Stimulated activated CD4-positive, alpha-beta T cell treated with anti-CD3 and anti-CD28 coated beads, Interleukin-4, amount 100 ng/mL, for 48 hours (primary cell): ENCODE measurements at places on chromosomes 1 and 21.

DNA sequence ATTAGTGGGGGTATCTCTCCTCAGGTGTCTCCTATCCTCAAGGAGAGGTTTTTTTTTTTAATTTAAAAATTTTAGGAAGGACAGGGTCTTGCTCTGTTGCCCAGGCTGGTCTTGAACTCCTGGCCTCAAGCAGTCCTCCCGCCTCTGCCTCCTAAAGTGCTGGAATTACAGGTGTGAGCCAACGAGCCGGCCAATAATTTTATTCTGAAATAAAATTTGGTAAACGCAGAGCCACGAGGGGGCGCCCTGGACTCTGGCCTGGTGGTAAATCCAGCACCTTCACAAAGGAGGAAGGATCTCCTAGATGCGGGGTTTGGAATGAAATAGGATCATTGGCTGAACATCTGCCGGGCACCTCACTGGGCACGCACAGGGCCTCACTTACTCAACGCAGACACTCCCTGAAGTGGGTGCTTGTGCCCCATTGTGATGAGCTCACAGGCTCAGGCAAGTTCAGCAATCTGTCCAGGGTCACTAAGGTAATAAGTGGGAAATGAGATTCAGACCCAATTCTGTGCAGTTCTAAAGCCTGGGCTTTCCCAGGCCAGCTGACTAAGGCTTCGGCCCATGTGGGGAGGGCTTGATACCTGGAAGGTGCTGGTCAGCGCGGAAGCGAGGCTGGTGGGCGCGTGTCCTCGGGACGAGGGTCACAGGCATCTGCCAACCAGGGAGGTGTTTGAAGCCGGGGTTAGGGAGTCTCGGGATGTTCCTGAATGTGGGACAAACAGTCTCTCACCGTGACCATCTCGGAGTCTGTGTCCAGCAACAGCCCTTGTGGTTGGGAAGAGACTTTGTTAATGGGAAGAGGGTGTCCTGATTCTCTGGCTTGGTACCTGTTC, 32.7 kb upstream of the ETV3 start:
- DNase-seq, result peak; percentile 56

DNA sequence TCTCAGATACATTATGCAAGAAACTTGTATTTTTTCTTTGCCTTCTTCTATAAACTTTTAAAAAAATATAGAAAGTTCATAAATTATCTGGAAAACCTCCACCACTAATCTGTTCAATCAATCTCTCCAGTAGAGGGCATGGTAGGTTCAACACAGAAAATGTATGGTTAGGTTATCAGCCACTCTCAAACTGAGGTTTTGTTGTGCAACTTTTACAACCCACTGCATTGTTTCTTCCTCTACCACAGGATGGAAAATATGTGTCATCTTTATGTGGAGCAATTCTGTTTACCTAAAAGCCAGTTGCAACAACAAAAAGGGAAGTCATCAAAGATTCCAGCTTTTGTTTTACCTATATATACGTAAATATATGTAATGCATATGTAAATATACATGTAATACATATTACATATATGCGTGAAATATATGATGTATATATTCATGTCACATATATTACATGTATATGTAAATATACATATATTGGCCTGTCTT, 3.0 kb upstream of the RGS2 start:
- DNase-seq, result no peak

GRCh38 chr1:8031176-8031785, 5.2 kb upstream of the ERRFI1 start:
- DNase-seq, result no peak

DNA sequence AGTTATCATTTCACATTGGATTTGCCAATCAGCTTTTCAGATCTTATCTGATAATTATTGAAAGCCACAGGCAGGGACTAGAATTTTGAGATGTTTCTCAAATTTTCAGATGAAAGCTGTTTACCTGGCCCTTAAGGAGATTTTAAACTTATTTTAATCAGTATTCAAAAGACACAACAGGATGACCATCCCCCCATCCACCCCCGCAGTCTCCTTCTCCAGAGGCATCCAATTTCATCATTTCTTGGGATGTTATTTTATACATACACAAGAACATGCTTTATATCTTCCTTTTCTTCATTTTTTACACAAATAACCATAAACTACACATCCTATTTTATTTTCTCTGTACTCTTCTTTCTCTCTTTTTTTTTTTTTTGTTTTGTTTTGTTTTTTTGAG, 470.9 kb downstream of the SMYD3 start:
- DNase-seq, result no peak

GRCh38 chr1:22105611-22106207, 37.2 kb downstream of the WNT4 start:
- DNase-seq, result no peak

DNA sequence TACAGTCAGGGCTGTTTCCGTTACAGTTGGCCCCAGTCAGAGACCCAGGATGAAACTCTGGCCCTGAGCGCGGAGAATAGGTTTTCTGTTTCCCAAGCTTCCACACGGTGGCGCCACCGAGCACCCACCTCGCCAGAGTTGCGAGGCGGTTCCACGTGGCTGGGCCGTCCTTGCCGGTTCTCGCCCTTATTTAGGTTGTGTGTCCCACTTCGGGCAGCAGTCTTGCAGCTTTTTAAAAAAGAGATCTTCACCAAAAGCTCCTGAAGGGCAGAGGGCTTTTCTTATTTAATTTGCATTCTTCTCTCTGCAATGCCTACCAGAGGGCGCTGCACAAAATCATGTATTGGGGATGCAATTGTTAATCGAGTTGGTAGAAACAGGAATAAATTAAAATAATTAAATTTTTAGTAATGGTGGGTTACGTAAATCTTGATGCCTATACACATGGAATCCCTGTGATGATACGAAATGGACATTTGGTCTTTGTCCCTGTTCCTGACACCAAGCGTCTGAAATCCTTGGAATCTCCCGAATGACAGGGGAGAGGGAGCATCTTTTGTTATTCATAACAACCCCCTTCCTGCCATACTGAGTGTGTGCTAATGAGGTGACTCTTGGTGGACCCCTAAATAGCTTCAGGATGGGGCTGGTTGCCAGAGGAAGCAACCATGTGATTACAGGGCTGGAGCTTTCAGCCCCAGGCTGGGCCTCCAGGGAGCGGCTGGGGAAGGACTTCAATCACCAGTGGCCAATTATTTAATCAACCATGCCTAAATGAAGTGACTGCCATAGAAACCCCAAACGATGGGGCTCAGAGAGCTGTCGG, 5.6 kb upstream of the S100A7 start:
- DNase-seq, result peak; percentile 68

- DNase-seq, result no peak
Observed at GRCh38 chr1:162617513-162617912, 14.8 kb upstream of the DDR2 start.

DNA sequence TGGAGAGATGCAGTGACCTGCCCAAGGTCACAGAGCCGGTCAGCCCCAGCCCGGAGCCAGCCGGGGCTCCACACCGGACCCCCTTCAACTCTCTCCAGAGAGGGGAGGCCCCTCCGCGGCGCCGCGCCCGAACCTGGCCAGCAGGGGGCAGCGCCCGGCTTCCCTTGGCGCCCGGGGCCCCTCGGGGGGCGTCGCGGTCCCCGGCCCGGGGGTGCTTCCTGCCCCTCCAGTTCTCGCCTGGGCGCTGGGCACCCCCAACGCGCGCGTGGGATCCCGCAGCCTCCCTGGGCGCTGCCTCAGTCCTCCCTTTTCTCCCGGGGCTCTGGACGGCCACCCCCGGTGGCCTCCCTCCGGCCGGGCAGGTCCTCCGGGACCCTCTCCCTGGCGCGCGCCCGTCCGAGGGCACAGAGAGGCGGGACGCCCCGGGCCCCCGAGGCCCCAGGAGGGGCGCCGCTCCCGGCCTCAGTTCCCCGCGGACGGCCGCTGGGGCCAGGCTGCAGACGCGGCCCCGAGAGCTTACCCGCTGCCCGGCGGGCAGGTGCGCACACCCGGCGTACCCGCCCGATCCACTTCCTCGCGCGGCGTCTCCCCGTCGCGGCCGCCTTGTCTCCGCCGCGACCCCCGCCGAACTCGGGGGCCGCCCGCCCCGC, 406 bp downstream of the HTR1D start:
- DNase-seq, result peak; percentile 39

DNA sequence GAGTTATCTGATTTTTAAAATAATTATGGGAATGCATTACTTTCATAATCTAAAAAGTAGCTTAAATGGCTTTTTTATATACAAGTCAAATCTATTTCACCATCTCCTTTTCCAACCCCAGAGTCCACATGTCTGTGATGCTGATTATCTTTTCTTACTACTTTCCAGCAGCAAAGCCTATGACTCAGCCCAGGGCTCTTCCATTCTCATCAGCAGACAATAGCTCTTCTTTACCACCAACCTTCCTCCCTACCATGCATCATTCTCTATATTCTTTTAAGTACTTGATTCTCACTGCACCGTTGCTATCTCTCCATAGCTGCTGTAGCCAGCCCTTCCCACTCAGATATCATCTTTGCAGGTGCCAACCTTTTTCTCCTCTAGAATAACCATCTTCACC, 61.3 kb downstream of the OVGP1 start:
- DNase-seq, result no peak

GRCh38 chr1:226682871-226683814, 55.9 kb downstream of the ITPKB start:
- DNase-seq, result no peak

DNA sequence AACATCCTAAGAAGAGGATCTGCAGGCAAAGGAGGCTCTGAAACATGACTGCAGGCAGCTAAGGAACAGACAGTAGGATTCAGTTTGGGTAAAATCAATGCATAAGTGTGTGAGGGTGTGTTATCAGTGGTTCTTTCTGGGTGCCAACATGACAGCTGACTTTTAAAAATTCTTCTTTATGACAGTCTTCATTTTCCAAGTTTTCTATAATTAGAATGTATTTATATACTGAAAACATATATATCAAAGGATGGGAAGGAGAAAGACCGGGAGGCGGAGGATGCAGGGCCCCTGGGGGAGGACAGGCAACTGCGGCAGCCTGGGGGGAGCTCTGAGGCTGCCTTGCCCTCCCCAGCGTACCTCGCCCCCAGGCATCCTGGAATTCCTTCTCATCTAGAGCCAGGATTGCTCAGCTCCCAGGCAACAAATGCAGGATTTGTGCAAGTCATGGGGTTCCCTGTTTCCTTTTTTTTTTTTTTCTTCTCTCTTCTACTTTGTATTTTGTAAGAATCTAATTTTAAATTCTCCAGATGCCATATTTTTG, 104.8 kb downstream of the CSMD2 start:
- DNase-seq, result no peak

- no peak for DNase-seq
Observed at GRCh38 chr1:179043266-179043665, 17.6 kb downstream of the FAM20B start.

DNA sequence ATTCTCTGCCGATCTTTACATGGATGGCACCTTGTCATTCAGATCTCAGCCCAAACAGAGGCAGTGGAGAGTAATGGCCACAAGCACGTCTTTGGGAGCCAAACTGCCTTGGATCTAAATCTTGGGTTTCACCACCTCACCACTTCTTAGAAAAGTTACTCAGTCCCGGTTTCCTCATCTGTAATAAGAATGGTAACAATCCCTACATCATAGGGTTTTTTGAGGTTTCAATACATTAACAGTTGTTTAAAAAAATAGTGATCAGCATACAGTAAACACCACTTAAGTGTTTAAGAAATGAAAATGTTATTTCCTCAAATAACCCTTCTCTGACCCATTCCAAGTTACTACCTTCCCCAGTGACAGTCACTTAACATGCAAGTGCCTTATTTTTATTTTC, 38.5 kb upstream of the KCNA3 start:
- DNase-seq, result no peak

DNA sequence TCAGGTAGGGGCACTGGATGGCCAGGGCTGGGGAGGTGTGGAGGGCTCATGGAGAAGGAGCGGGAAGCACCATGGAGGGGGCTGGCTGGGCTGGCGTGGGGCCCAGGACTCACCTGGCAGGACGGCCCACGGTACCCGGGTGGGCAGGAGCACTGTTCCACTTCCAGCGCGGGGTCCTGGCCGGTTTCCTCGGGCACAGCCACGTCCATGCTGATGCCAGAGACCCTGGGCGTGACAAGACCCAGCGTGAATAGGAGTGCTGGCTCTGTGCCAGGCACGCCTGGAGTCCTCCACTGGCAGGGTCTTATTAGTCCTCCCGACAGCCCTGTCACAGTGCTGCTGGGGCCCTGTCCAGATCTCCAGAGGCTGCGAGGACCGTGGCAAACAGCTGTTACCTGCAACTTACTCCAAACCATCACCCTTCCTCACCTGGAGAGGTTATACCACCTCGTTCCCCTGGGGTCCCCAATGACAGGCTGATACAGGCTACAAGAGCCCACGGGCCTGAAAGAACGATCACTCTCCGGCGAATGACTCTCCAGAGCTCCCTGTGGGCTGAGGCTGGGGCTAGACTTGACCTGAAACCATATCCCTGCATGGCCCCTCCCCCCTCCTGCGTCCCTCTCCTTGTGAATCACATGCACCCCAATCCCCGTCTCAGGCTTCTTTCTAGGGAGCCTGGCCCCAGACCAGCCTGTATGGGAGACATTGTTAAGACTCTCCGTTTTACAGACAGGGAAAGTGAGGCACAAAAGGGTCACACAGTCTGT, 62.1 kb downstream of the HSPG2 start:
- DNase-seq, result no peak

DNA sequence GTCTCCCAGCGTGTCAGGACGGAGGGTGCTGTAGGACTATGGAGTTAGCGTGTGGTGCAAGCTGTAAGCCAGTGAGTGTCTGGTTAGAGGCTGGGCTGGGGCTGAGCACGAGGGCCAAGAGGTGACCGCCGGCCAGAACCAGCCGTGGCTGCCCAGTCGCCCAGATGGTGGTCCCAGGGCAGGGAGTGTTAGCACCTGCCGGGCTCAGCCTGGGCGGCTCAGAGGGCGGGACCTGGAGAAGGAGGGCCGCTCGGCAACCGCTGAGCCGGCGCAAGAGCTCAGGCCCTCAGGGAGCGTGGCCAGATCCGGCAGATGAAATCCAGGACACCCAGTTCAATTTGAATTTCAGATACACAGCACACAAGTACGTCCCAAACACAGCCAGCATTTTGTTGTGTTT, 87.9 kb downstream of the PRDM16 start:
- no peak for DNase-seq

- no peak for DNase-seq
Observed at GRCh38 chr1:180231506-180231921, 1.4 kb downstream of the LHX4 start.

DNA sequence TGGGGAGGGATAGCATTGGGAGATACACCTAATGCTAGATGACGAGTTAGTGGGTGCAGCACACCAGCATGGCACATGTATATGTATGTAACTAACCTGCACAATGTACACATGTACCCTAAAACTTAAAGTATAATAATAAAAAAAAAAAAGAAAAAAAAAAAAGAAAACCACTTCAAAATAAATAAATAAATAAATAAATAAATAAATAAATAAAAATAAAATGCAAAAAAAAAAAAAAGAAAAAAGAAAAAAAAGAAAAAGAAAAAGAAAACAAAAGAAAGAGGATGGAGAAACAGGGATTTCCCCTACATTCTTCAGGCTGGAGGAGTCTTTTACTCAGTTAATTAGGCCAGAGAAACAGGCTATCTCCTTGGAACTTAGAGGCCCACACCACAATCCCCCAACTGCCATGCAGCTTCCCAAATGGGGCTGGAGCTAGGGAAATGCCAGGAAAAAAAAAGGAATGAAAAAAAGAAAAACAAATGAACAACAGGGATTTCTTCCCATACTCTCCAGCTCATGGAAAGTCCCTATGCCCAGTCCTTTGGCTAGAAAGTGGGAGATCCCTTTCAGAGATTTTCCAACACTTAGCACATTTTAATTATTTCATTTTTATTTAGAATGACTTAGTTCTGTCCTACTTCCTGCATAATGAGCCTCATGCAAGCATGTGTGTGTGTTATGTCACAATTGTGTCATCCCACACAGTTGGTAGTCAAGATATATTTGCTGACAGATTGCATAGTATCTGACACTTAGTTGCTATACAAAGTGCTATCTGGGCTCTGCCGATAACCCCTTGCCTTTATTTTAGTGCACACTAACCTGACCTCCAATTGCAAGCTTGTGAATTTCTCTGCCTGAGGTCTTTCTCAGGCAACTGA, 486.4 kb downstream of the PLPP3 start:
- no peak for DNase-seq
